Left kidney (tissue), 8 donors: ENCODE measurements at places on chromosomes 11 and 22.

- no peak for DNase-seq
Observed at GRCh38 chr11:13644997-13645687, 23.3 kb upstream of the FAR1 start.

DNA sequence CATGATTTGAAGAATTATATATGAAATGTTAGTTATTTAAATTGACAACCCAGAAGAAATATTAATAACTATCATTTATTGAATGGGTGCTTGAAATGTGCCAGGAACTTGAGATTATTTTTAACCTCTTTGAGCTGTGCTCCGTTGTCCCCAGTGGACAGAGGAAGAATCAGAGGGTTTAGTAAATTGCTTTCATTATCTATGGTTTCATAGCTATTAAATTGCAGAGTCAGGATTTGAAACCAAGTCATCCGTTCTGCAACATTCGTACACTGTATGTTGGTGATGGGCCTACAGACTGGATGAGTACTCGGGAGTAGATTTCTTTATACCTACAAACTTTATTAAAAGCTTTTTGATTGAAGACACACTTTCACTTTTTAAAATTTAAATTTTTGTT is 4.9 kb downstream of the HSD17B12 start:
- DNase-seq = no peak

DNA sequence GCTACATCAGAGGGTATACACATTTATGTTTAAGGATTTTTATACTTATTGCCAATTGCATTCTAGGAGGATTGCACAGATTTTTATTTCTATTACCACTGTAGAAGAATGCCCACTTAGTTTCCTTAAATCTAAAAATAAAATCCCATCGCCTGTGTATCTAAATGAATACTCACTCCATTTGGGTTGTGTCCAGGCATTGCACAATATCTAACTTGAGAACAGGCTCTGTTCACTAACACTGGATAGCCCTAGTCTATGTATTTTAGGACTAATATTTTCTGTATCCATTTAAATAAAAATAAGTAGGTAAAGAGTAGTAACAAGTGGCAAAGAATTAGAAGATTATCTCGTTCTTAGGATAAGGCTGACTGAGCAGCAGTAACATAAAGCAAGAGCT is 4.1 kb downstream of the C11orf52 start:
- no peak for DNase-seq

- DNase-seq = no peak
Observed at GRCh38 chr11:26323837-26324236, 8.1 kb upstream of the ANO3 start.

GRCh38 chr11:124751741-124752470 is at the start of gene VSIG2:
Gene VSIG2 (minus strand): TSS chr11:124752255. CDS start chr11:124752137, 118 bp downstream.
- DNase-seq = no peak

GRCh38 chr11:91947215-91947820 is 277.3 kb upstream of the FAT3 start:
- no peak for DNase-seq

- DNase-seq = no peak
Observed at GRCh38 chr22:45069925-45070324, 60.1 kb upstream of the PHF21B start.

DNA sequence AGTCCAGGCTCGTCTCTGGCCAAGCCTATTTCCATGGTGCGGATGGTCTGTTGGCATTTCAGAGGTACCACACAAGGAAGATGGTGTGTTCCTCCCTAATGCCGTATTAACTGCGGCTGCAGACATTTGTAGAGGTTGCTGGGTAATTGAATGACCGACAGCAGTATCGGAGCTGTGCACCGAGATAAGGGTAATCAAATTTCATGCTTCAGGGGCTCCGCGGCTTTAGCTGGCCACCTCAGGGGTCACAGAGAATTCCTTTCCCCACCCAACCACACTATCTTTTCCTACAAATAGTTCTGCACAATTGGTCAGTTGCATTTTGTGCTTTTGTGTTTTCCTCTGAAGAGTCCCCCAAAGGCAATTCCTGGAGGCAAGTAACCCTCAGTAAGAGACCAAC is 297.4 kb downstream of the OPCML start:
- no peak for DNase-seq

- DNase-seq = peak; percentile 62
Observed at GRCh38 chr11:17504330-17505107, 27.9 kb upstream of the ABCC8 start.

GRCh38 chr11:134466156-134466555 is 54.1 kb upstream of the B3GAT1 start:
- no peak for DNase-seq
